Activated T-helper 9 cell treated with anti-CD3 and anti-CD28 coated beads, Interleukin-2, amount 50 U/mL, for 16 hours (primary cell): ENCODE measurements at places on chromosomes 5 and 9.

- no peak for DNase-seq
Measured at GRCh38 chr5:172768098-172768572, 2.9 kb downstream of the DUSP1 start.

- no peak for DNase-seq
Measured at GRCh38 chr5:172110260-172110815, 77.7 kb downstream of the STK10 start.

GRCh38 chr5:34923694-34924461 lies 5.5 kb upstream of the DNAJC21 start:
- DNase-seq, result no peak

DNA sequence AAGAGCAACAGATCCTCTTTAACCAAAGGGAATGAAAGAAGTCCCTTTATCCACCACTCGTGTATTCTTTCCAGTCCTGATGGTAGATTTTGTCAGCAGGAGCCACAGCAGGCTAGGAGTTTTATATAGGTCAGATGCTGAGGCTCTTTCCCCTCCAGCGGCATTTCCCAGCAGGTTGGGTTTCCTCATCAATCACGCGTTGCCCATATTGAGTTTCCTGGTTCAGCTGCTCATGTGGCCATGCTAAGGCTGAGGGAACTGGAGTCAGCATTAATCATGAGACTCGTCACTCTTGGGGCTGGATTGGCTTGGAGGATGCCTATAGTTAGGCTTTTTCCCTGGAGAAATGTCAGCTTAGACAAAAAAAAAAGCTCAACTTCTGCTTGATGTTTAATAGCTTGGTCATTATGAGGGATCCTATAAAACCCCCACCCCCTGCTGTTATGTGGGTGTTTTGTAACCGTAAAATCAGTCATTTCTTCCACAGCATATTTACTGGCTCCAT lies 193.4 kb upstream of the GAS1 start:
- no peak for DNase-seq

DNA sequence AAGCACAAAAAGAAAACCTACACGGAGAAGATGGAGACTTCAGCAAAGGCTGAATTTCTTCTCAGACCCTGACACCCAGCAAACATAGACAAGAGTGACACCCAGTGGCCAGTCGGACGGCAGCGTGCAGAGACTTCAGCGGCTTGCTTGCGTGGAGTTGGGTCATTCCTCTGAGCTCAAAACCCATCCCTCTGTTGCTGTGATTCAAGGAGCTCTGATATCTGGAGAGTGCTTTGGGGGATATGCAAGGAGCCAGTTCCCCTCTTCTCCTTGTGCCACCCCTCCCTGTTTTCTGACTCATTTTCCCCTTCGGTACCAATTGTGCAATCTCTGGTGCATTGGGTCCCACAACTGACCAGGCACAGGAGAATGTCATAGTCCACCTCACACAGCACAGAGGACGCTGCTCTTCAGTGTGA lies 27.5 kb downstream of the SH3TC2 start:
- DNase-seq, result peak; percentile 39

DNA sequence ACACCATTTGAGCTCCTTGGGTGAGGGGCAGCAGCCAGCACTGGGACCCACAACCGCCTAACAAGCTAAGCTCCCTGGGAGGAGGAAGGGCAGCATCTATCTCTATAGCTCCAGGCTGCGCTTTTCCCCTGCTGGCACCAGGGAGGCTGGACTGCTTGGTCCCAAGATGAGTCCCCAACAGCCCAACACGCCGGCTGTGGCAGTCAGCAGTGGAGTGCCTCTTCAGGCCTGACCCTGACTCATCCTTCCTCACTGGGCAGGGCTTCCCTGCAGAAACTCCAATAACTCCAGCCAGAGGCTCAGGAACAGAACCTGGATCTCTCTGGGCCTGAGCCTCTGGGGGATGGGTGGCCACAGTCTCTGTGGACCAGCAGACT lies 113.7 kb upstream of the ADAMTS16 start:
- DNase-seq, result no peak

GRCh38 chr9:86009133-86009532 lies 68.2 kb downstream of the NAA35 start:
- DNase-seq, result no peak

GRCh38 chr5:54895816-54896341 lies 89.5 kb downstream of the ESM1 start:
- no peak for DNase-seq

GRCh38 chr9:111720174-111720573 lies 58.8 kb downstream of the GNG10 start:
- DNase-seq, result no peak

- DNase-seq, result no peak
Measured at GRCh38 chr5:51882647-51883046, 499.4 kb downstream of the ISL1 start.

DNA sequence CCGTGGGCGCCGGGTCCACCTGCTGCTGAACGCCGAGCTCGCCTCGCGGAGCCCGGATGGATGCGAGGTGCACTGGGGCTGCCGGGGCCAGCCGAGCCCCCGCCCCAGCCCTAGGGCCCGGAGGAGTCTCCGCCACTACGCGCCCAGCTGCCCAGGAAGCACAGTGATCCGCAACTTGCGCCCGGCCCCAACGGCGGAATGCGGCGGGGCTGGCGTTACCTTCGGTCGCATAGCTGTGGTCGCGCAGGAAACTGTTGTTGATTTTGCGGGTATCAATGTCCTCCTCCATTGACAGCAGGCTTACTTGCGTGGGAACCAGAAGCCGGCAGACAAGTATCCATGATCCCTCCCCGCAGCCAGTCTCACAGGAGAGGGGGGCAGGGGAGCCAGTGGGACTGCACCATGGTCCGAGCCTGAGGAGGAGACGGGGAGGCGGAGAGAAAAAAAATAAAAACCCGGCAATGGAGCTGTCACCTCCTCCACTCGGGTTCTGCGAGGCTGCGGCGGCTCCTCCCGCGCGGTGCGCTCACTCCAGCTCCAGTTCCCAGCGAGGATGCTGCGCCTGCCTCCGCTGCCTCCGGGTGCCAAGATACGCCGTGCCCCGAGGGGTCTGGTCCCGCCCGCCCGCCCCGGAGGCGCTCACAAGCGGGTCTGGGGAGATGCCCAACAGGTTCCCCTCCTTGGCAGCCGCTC lies 628 bp downstream of the PPP2R2B start:
- peak; percentile 3 for DNase-seq

DNA sequence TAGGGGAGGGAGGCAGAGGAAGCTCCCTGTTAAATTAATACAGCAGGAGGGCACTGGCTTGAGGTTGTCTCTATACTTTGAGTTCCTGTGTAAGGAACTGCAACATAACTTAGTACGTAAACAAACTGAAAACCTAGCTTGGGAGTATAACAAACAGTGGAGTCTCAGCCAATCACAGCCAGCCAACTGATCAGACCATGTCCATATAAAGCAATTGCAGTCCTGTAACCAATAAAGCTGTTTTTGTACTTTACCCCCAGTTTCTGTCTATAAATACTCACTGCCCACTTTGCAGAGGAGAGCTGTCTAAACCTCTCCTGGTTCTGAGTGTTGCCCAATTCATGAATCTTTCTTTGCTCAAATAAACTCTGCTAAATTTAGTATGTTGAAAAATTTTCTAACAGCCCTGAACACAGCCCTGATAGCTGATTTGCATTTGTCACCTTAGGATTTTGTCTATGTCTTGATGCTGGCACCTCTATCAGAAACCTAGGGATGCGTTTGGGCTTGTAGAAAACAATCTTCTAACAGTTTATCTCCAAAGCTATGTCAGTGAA lies 39.9 kb downstream of the GDNF start:
- no peak for DNase-seq

DNA sequence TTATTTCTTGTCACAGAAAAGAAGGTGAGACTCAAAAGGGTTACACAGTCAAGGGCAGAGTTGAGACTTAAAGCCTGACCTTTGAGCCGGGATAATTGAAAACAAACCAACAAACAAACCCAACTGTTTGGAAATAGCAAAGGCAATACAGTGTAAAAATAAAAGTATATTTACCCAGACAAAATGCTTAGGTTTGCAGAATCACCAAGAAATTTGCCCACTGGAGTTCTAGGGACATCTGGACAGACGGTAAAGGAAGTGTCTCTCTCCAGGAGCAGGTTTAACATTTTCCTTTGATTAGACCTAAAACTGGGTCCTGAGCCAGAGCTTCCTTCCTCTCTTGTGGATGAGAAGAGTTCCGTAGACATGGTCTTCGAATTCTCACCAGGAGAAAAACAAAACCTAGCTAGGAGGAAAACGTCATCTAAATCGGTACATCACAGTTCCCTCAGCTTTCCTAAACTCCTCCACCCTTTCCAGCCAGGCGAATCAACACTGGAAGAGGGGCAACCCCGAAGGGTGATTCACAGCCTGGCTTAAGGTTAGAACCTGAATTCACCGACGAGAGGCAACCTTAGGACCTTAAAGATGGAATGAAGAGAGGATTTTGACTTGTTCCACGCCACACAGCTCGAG lies 673 bp downstream of the CDC25C start:
- no peak for DNase-seq

DNA sequence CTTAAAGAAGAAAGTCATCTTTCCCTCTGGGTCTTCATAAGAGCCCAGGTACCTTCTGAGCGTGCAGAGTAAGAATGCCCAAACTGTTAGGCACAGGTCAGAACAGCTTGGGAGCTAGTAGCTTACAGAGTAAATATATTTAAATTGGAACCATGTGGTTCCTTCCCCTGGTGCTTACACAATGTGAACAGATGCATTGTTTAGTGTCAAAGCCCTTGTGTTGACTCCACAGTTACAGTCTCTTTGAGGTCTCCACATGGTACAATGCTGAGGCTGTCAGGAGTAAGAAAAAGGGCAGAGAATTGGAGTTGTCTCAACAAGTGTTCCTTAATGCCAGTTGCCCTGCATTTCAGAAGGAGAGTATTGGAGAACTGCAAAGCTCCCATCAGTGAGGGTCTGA lies 188.5 kb downstream of the PAPPA start:
- no peak for DNase-seq

GRCh38 chr5:142871363-142872193 lies 101.4 kb downstream of the ARHGAP26 start:
- no peak for DNase-seq

DNA sequence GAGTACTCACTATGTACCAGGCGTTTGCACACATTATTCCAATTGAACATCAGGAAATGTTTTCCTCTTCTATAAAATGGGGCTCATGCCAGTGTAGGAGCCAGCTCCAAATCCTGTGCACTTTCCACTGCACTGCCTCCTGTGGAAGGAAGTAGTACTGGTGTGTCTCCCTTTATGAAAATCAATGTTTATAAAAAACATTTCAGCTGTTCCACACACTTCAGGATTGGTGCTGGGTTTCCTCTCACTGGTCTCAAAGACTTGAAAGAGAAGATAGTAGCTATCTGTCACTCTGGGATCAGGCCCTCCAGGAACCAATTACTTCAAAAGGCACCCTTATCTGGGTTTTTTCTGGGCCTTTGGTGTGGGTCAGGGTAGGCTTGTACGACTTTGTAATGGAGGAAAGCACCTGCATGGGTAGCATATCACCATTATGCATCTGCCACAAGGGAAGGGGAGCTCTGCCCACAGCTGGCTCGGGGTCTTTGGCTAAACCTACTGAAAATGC lies 32.5 kb downstream of the RAB14 start:
- no peak for DNase-seq

DNA sequence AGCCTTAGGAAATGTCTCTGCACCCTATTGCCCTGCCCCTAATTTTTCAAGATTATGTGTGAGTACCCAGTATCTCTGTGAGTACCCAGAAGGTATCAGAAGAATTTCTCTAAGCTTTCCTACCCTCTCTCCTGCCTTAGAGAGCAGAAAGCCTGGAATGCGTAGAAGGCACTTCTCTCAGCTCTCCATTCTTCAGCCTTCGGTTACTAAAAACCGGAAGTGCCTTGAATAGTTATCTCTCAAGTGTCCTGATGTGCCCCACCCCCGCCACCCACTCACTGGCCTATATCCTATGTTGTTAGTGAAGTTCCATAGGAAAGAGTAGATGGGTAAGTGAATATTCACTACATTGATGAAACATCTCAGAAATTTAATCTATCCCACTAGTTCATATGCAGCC lies 210.7 kb upstream of the CDH10 start:
- DNase-seq, result no peak

DNA sequence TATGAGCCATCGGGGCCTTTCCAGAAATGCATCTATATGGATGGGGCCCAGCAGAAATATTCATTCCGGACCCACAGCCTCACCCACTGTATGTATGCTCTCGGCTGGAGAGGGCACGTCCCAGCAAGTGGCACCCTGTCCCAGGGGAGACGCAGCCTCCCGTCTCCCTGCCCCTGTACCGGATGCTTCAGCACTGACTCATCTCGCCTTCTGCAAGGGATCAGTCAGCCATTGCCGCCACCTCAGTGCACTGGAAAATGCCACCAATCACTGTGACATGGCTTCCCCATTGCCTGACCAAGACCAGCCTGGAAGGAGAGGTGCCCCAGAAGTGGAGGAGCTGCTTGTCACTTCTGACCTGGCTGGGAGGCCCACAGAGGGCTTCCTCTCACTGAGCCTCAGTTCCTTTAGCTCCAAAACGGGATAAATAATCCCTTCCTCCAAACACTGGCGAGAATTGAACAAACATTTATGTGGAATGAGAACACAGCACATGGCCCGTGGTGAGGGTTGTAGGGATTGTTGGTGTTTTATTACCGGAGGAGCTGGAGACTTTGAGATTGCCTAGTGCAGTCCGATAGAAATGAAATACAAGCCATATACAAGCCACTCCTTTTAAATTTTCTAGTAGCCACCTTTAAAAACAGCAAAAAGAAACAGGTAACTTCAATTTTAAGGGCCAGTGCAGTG lies 43.9 kb upstream of the ORM1 start:
- no peak for DNase-seq

GRCh38 chr5:153551537-153552079 lies 61.1 kb downstream of the GRIA1 start:
- DNase-seq, result no peak

DNA sequence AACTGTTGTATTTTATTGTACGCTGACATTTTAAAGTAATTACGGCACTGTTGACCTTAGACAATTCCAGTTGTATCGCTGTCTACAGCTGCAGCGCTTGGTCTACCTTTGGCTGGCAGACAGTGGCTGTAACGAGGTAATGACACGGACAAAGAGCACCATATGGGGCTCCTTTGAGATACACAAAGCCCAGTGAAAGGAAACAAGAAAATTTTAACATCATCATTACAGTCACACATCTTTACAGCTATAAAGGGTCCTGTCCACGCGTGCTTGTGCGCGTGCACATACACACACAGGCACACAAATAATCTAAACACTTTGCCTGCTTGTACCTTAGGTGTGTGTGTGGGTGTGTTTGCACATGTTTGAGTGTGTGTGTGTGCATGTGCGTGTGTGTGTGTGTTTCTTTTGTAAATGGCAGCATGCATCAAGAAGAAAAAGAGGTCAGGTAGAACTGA lies 946.0 kb downstream of the NR2F1-AS1 start:
- no peak for DNase-seq

DNA sequence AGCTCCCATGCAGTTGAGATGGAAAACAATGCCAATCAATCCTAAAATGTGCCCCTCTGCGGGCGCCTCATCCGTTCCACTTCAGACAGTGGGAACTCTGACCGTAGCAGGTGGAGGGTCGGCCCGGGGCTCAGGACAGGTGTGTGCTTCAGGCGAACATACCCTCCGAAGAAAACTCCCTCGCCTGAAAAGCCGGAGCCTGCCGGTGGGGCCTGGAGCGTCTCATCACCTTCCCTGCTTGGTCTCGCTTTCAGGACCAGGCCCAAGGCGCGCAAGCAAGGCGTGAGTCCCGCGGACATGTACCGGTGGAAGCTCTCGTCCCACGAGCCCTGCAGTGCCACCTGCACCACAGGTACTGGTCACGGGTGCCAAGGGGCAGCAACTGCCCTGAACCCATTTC lies 26.4 kb downstream of the ADAMTSL2 start:
- DNase-seq, result no peak
